ENCODE measurements at places on chromosomes 1 and 21.

DNA sequence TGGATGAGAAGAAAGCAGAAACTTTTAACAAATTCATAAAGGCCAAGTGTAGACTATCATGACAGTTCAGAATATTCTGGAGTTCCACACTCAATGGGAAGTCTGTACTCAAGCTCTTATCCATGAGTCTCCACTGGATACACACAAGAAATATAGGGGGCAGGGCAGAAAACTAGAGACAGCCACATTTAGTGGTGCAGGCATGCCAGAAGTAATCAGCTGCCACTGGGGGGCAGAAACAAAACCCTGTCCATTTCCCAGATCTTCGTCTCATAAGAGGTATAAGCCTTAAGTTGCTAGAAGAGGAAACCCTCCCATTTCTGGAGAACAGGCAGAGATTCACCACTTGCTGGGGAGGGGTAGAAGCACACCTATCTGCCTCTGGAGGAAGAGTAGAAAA is 166.8 kb upstream of the GALNT2 start:
- no peak for DNase-seq

GRCh38 chr21:25626757-25627156 is 12.3 kb upstream of the JAM2 start:
- DNase-seq: peak; percentile 6

- DNase-seq: no peak
Observed at GRCh38 chr1:93770640-93771039, 89.0 kb upstream of the BCAR3 start.

DNA sequence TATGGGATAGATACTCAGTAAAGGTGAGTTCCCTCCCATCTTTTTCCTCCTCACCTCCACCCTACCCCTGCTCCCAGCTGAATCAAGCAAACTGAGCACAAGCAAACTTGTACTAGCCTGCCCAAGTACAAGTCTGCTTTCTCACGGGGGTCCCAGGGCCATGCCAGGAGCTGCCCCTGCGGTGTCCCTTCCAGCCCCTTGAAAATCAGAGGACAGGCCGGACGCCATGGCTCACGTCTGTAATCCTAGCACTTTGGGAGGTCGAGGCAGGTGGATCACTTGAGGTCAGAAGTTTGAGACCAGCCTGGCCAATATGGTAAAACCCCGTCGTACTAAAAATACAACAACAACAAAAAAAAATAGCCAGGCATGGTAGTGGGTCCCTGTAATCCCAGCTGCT is 17.5 kb upstream of the IFFO2 start:
- no peak for DNase-seq

GRCh38 chr1:168135921-168136708 is 615 bp downstream of the GPR161 start:
- DNase-seq: peak; percentile 17

- DNase-seq: peak; percentile 24
Observed at GRCh38 chr1:189131576-189131975, 1346.1 kb downstream of the BRINP3 start.

GRCh38 chr1:112527266-112528010 is 18.7 kb downstream of the WNT2B start:
- peak; percentile 69 for DNase-seq

- DNase-seq: no peak
Observed at GRCh38 chr1:211939876-211940468, 95.4 kb downstream of the INTS7 start.

GRCh38 chr1:160405331-160405877 is 5.0 kb downstream of the VANGL2 start:
- no peak for DNase-seq

GRCh38 chr1:30450148-30450817 is 273.1 kb downstream of the MATN1 start:
- DNase-seq: no peak

DNA sequence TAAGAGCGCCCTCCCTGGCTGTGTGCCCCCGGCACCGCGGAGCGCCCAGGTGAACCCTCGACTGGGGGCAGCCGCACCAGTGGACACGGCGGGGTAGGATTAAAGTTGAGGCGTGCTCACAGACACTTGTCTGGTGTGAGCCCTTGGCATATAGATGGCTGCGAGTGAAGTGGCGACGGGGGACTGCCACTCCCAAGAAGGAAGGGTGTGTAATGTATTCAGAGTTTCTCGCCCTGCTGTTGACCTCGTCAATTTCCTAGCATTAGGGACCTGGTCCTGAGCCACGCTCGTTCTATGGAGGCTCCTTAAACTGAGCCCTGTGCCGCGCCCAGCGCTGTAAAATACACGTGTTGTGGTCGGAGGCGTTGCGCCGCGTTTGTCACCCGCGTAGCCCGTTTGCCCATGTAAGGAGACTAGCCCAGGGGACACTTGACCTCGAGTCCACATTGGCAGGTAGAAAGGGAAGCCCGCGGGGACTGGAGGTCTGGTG is 554 bp downstream of the EVA1C start:
- DNase-seq: no peak

All from amniotic epithelial cell (primary cell).